Activated naive CD8-positive, alpha-beta T cell treated with anti-CD3 and anti-CD28 coated beads, Interleukin-2, amount 10 ng/mL, durations not matched to agents 7 days and 5 days (primary cell): ENCODE measurements at places on chromosomes 5 and 9. TPM values are rescaled to one million over a fixed set of nuclear protein-coding genes. Genes with fewer than 3 reads are reported as not detected.

DNA sequence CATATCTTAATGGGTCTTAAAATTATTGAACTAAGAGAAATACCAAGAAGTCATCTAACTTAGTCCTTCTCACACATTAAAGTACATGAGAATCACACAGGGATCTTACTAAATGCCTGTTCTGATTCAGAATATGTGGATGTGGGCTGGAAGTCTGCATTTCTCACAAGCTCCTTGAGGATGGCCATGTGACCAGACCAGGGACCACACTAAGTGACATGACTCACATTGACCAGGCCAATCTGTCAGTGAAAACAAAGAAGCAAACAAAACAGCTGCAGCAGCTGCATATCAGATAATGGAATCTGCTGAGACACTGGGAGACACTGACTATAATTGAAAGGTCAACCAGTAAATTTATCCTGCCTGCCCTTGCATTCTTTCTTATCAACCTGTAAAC is 110.5 kb downstream of the ADAMTS12 start:
- H3K4me3 ChIP-seq = no peak overlapping the region
- no peaks in the 10 kb centered on the region for H3K4me1 ChIP-seq
- peaks cover 10% of the 10 kb centered on the region for H3K27me3 ChIP-seq
- DNase-seq = no peak
- no peaks in the 10 kb centered on the region for H3K36me3 ChIP-seq

DNA sequence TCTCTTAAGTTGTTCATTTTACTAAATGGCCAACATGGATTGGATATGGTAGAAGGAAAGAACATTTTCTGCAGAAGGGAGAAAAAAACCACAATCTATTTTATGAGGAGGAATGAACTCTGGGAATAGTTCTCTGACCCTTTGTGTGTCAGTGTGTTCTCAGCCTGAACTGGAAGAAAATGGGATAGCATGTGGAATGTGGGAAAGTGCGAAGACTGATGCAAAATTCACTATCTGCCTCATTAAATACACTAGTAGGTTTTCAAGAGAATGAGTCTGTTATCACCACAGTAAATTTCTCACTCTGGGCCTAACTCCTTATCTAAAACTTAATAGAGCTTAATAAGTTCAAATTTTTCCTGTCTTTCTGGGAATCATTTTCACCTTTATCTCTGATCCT is 22.7 kb downstream of the ITGA1 start:
- no peak for DNase-seq
- H3K4me1 ChIP-seq = peaks cover 4% of the 10 kb centered on the region
- no peaks in the 10 kb centered on the region for H3K27me3 ChIP-seq
- H3K4me3 ChIP-seq = no peak overlapping the region
- H3K36me3 ChIP-seq = peaks cover 3% of the 10 kb centered on the region
- H3K27ac ChIP-seq = no peak overlapping the region

DNA sequence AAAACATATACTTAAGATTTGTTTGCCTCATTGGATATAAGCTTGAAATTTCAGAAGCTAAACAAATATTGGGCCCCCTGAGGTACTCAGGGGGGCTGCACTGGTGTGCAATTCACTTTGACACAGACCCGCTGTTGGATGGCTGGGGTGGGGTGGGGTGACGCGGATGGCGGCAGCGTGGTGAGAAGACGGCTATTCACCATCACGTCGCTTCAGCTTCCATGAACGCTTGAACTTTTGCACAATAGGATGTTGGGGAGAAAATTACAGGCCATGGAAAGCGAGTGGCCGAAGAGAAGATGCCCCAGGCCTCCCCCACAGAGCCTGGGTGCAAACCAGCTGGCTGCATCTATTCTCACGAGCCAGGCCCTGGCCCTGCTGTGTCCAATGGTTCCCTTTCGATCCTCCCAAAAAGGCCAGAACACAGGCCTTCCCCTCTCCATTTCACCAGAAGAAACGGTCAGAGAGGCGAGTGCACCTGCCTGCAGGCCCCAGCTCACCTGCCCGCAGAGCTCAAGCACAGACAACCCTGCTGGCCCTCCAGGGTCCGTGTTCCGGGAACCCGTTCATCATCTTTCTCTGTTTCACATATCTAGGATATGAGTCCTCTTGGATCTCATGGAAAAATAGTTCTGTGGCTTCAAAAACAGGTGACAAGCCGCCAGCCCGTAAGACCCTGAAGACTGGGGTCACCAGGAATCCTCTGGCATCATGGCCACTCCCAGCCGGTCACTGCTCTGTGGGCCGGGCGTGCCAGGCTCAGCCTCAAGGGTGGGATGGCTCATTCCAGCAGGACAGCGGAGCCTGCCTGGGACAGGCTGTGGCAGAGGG is 46.8 kb upstream of the SARDH start:
- peaks cover 11% of the 10 kb centered on the region for H3K4me1 ChIP-seq
- no peak overlapping the region for H3K27ac ChIP-seq
- DNase-seq = no peak
- H3K27me3 ChIP-seq = peaks cover 5% of the 10 kb centered on the region
- no peak overlapping the region for H3K4me3 ChIP-seq

The CAAP1 gene
- 17.7 TPM for total RNA-seq

The LHX6 gene
- total RNA-seq = not detected

The CRHBP gene
- 0.20 TPM for total RNA-seq

The OR13C9 gene
- not detected for total RNA-seq
